Foreskin melanocyte (primary cell): ENCODE measurements at places on chromosomes 11 and 22.
A peak's percentile ranks its signal among the peaks of the same experiment; 100 is the strongest.

DNA sequence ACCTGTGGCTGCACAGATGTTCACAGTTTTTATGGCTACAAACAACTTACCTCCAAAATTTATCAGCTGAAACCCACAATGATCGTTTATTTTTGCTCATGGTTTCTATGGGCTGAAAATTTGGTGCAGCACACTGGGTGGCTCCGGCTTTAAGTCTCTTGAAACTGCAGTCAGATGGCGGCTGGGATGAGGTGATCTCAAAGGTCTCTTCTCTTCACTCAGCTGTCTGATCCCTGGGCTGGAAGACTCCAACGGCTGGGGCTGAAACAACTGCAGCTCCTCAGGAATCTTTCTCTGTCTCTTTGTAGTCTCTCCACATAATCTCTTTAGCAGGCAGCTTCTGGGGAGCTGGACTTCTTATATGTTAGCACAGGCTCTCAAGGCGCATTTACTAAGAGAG, 117.3 kb upstream of the FAT3 start:
- no peak for DNase-seq

- DNase-seq = no peak
Observed at GRCh38 chr11:103703437-103703836, 333.0 kb upstream of the DDI1 start.

- DNase-seq = no peak
Observed at GRCh38 chr11:63564784-63565350, 1.7 kb upstream of the PLAAT2 start.

GRCh38 chr22:48397531-48398180, 1430.0 kb downstream of the BRD1 start:
- no peak for DNase-seq

DNA sequence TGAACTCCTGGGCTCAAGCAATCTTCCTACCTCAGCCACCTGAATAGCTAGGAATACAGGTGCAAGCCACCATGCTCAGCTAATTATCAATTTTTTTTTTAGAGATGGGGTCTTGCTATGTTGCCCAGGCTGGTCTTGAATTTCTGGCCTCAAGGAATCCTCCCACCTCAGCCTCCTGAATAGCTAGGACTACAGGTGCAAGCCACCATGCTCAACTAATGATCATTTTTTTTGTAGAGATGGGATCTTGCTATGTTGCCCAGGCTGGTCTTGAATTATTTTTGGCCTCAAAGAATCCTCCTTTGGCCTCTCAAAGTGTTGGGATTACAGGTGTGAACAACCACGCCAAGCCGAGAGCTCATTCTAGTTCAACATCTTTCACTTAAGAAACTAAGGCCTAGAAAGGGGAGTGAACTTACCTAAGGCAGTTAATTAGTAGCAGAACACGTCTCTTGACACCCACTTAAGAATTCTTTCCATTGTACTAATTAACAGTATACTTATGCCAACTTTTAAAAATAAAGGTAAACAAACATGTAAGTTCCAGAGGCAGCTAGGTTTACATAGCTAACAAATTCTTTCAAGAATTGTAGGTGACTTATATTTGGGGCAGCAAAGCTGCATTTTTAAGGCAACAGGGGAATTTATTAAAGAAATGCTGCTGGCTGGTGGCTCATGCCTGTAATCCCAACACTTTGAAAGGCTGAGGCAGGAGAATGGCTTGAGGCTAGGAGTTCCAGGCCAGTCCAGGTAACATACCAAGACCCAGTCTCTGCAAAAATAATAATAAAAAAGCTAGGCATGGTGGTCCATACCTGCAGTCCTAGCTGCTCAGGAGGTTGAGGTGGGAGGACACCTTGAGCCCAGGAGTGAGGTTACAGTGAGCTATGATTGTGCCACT, 9.6 kb downstream of the ZBED5 start:
- no peak for DNase-seq

DNA sequence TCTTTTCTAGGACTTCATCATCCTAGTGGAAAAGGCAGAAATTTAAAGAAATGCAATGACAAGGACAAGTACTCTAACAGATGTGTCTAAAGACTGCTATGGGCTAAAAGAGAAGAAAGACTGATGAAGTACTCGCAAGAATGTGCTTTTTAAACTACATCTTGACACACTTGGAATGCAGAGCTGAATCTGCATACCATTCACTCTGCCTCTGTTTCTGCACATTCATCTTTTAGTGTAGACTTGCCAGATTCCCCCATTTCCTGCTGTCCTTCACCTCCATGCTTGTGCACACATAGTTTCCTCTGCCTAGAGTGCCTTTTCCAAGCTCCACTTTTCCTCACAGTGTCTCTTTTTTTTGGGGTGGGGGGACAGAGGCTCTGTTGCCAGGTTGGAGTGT, 239.0 kb upstream of the CCDC179 start:
- no peak for DNase-seq

- peak; percentile 53 for DNase-seq
Observed at GRCh38 chr11:102367364-102367763, 20.4 kb downstream of the BIRC2 start.

DNA sequence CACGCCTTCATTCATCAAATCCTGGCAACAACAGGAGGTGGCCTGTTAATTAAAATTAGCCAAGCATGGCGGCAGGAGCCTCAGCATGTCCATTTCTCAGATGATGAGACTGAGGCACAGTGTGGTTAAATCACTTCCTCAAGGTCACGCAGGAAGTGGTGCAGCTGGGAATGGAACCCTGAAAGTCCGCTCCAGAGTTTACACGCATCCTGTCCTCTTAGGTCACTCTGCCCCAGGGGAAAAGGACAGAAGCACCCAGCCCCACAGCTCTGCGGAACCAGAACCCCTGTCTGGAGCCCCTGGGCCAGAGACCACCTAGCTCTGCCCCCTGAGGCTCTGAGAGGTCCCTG, 19.6 kb downstream of the RPL3 start:
- peak; percentile 62 for DNase-seq

- DNase-seq = no peak
Observed at GRCh38 chr22:46653596-46653995, 33.4 kb downstream of the GRAMD4 start.

- no peak for DNase-seq
Observed at GRCh38 chr22:23278883-23279675, 98.8 kb downstream of the BCR start.

DNA sequence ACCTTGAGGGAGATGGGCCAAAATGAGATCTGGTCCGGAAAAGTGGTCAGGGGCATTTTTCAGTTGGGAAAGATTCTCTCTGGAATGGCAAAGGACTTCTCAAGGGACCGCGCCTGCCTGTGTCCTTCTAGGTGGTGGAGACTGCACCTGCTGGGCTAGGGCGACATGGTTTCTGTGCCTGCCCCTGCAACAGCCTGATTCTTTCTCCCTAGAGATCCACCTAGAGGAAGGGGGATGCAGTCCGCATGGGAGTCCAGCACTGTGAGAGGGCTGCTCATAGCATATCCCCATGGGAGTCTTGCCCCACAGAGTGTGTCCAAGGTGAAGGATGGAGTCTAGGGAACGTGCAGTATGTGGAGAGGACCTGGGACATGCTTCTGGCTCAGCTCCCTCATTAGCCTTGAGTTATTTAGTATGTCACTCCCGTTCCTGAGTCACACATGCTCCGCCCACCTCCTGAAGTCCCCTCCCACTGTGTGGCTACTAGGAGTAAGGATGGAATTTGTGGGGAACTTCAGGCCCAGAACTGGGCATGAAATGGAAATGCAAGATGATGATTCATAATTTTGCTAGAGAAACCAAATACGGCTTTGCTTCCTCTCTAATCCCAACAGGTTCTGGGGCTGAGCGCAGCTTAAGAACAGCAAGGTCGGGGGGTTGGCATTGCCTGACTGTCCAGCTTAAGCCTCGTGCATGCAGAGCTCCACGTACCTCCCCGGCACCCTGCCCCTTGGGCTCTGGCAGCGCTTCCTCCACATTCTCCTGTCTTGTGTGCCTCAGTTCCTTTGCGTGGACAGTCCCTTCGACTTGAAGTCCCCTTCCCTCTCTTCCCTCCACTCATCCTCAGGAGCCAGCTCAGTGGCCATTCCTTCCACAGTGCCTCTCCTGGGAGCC, 35.0 kb downstream of the GRIK4 start:
- DNase-seq = peak; percentile 43

DNA sequence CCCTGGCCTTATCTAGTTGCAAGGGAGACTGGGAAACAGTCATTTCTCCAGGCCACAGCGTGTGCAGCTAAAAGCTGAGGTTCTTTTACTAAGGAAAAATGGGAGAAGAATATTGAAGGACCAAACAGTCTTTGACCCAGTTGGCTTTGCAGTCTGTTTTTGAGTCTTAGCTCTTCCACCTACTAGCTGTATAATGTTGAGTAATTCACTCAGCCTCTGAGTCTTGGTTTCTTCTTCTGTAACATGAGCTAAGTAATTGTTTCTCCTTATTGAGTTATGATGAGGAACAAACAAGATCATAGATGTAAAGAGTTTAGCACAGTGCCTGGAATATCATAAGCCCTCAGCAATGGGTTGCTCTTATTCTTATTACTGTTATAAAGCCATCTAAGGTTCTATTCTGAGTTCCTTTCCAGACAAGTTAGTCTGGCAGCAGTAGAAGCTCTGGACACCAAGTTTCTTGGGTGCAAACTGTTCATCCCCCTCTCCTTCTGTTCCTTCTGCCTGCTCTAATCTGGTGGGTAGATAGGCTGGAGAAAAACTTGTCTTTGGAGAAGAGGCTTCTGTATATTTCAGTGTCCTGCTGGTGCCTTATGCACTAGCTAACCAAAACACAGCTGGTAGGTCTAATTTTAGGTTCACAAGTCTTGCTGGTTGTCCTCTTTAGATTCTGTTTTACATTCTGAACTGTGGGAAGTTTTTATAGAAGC, 13.5 kb downstream of the TRIM44 start:
- DNase-seq = no peak

- no peak for DNase-seq
Observed at GRCh38 chr11:17415523-17416104, 27.2 kb upstream of the KCNJ11 start.

- peak; percentile 32 for DNase-seq
Observed at GRCh38 chr22:50691521-50691920, 18.9 kb downstream of the SHANK3 start.

- no peak for DNase-seq
Observed at GRCh38 chr11:125057693-125058016, 5.5 kb upstream of the SLC37A2 start.

- DNase-seq = no peak
Observed at GRCh38 chr11:129989149-129989813, 13.4 kb downstream of the PRDM10 start.

DNA sequence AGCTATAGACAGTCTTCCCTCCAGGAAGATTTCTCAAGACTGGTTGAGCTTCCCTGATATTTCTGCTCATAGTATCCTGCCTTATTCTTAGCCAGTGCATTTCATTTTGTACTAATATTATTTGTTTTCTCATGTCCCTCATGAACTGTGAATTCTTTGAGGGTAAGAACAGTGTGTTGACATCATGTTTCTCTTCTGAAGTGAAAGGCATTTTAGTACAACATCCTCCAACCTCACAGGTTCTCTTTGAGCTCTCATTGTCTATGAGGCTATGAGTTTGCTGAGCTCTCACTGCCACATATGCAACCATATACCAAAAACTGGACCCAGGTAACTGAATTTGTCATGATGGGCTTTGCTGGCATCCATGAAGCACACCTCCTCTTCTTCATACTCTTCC, at the start of gene OR6Q1:
Gene OR6Q1 (plus strand): TSS at position 301 of the 400 bp plus-strand sequence. CDS start 0 bp downstream, at position 301.
- DNase-seq = no peak

- DNase-seq = peak; percentile 99
Observed at GRCh38 chr11:35337136-35337913, 82.0 kb downstream of the SLC1A2 start.

- no peak for DNase-seq
Observed at GRCh38 chr11:122979103-122979814, 2.4 kb downstream of the BSX start.

- DNase-seq = no peak
Observed at GRCh38 chr11:96125400-96125799, 201.5 kb upstream of the MTMR2 start.

- DNase-seq = peak; percentile 98
Observed at GRCh38 chr11:36455658-36456111, 54.4 kb downstream of the TRAF6 start.

DNA sequence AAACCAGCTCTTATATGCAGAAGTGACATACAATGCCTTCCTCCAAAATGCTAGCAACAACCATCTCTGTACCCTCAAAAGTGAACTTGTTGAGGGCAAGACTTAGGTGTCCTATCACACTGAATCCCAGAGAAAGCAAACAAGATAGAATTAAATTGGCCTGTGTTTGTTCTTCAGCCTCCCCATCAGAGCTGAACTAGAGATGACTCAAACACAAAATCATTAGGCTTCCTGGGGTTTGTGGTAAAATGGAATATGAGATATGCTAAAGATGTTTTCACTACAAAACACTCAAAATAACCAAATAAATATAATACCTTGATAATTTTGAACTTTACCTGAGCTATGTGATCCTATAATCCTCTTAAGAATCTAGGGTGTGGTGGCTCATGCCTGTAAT, 31.6 kb downstream of the ZNF214 start:
- no peak for DNase-seq

DNA sequence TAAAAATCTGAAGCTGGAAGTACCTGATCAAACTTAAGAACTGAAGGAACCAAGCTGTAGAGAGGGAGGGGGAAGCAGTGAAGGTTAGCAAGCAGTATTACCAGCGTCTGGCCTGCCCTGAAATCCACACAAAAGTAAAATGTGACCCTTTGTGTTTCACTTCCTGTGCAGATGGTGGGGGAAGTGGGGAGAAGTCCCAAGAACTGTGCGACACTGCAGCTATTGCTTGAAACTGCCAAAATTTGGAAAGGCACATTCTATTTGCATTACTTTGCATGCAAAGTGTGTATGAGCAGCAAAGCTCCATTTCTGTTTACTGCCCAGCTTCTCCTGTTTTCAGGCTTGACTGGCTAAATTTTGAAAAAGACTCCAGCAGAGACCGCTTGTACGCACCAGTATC, 72.1 kb upstream of the BMAL1 start:
- DNase-seq = no peak

DNA sequence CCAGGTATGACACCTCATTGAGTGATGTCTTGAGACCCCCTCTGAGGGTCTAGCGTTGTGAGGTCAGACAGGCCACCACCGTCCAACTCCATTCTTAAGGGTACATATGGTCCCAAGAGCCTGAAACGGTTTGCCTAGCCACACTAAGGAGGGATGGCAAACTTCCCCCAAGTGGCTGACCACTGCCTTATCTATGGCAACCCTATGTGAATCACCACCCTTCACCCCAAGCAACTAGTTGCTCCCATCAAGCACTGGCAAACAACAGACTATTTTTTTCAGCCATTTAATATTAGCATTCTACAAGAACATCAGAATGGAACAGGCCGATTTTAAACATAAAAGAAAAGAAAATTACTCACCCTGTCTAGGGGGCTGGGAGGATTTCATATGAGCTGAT, 22.8 kb downstream of the THOC5 start:
- no peak for DNase-seq

GRCh38 chr11:97764605-97765004, 1256.1 kb upstream of the CNTN5 start:
- no peak for DNase-seq

DNA sequence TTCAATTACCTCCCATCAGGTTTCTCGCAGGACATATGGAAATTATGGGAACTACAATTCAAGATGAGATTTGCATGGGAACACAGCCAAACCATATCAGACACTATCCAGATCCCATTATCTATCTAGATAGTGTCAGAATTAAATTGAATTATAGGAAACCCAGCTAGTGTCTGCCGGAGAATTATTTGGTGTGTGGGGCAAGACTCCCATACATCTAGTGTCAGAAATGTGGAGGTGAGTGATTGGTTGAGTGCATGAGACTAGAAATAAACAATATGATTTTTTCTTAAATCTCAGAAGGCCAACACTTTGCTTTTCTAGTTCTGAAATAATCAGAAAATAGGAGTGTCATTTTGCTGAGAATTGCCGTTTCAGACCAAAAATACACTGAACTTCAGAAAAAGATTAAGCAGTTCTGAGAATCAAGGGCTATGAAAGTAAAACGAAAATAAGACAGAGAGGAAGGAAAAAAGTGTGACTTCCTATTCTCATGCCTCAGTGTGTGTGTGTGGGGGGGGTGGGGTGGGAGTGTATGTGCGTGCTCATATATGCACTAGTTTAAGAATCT, 21.3 kb downstream of the CASP12 start:
- DNase-seq = no peak
